Stimulated activated CD8-positive, alpha-beta memory T cell treated with anti-CD3 and anti-CD28 coated beads, Interleukin-4, amount 100 ng/mL, for 48 hours (primary cell): ENCODE measurements at places on chromosomes 4 and X.
A peak's percentile ranks its signal among the peaks of the same experiment; 100 is the strongest.

DNA sequence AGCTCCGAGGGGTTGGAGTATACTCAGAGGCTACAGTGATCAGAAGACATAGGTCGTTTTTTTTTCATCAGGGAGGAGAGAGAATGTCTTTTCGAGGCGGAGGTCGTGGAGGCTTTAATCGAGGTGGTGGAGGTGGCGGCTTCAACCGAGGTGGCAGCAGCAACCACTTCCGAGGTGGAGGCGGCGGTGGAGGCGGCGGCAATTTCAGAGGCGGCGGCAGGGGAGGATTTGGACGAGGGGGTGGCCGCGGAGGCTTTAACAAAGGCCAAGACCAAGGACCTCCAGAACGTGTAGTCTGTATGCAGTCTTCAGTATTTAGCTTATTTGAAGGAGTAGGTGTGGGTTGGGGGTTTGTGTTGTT is 500 bp downstream of the GAR1 start:
- peak; percentile 68 for DNase-seq

GRCh38 chrX:375181-376036 is 11.3 kb downstream of the PPP2R3B start:
- DNase-seq = no peak

DNA sequence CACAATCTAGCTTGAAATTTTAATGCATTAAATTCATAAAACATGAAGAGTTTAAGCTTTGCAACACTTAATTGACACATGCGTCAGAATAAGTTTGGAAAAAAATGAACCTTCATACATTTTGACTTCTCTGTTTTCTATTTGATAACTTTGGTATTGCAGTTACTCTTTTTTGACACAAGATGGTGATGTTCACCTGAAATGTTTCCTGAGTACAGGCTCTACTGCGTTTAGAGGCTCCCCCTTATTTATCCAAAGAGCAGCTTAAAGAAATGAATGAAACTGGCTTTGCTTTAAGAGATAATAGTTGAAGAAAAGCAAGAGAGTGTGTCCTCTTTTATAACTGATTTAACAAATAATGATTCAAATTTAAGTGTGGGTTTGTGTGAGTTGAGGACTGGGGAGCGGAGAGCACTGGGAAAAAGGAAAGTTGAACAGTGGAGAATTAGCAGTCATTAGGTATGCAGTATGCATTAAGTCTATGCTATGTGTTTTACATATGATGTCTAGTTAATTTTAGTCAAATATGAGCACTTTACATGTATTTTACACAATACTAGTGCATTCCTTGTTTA is 180.6 kb upstream of the NUDT6 start:
- no peak for DNase-seq

DNA sequence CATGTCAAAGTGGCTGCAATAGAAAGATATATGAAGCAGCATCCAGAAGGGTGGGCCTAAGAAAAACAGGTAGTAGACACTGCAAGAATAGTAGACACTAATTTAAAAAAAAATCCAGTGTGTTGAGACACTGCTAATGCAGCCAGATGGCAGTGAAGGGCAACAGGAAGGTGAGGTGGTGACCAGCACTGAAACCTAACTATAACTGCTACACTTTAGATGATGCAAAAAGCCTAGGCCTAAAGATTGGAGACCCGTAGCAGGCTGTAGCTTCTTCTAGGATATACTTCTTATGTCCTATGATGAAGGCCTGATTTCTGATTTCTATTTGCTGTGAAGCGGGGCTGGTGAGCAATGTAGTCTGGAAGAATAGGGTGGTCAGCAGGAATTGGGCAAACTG is 38.7 kb upstream of the SH3KBP1 start:
- DNase-seq = no peak

- no peak for DNase-seq
Measured at GRCh38 chr4:124201636-124202035, 510.9 kb downstream of the ANKRD50 start.

GRCh38 chrX:150517303-150517910 is 51.0 kb upstream of the MTM1 start:
- DNase-seq = no peak

- no peak for DNase-seq
Measured at GRCh38 chrX:37726346-37726745, 40.8 kb downstream of the XK start.

GRCh38 chrX:50799531-50799961 is 14.4 kb downstream of the SHROOM4 start:
- no peak for DNase-seq
